ENCODE measurements at places on chromosomes 6 and 20.

- no peak for DNase-seq
Observed at GRCh38 chr20:63461104-63461763, 11.2 kb downstream of the KCNQ2 start.

DNA sequence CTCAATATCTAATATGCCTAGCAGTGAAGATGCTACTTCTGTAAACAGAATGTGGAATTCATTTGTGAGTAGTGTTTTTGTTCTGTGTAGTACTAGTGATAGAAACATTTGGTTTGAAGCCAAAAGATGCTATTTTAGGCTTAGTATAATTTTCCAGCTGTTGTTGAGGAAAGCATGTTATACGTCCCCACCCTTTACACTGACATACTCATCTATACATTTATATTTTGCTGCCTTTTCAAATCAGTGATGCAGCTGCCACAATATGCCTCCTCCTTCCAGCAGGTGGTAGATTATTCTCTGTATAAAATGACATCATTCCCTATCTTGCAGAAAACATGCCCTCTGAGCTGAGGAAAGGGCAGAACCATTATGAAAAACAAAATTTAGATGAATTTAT lies 1217.6 kb upstream of the GJE1 start:
- DNase-seq, result peak; percentile 93

DNA sequence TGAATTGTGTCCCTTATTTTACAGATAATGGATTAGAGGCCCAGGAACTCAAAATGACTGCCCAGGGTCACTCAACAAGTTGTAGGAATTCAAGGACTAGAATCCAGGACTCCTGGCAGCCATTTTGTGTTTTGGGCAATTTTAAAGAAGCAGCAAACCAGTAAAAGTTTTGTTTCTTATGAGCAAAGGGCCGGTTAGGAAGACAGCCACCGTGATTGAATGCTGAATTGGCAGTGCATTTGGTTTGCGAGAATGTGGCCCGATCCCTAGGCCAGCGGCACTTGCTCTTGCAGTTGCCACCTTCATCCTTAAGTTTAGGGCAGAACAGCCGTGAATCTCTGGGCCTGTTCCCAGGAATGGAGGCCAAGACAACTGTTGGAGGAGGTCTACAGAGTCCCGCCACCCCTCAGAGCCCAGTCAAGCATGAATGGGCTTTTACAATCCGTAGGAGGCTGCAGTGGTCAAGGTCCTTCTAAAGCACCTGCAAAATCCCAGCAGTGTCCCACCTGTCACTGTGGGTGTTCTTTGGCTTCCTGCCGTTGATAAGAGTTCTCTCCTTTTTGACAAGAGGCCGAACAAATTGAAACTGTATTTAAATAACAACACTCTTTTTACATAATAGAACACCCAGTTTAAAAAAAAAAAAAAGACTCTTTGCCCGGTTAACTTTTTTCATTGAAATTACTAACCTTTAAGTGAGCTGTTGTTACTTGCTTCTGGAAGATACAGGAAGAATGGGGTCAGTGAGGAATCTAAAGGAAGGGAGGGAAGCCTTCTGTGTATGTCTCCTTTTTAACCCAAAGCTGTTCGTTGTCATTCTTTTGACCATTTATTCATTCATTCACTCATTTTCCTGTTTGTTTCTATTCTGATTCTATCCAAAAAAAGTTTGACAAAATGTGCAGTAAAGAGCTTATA lies 68.7 kb downstream of the PHACTR2 start:
- DNase-seq, result peak; percentile 2

DNA sequence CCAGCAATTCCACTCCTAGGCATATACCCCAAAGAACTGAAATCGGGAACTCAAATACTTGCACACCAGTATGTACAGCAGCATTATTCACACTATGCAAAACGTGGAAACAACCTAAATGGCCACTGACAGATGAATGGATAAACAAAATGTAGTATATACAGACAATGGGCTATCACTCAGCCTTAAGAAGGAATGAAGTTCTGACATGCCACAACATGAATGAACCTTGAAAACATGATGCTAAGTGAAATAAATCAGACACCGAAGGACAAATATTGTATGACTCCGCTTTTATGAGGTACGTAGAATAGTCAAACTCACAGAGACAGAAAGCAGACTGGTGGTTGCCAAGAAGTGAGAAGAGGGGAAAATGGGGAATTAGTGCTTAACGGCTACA lies 59.1 kb upstream of the CCN6 start:
- no peak for DNase-seq

GRCh38 chr6:30463651-30464618 lies 25.4 kb upstream of the HLA-E start:
- DNase-seq, result no peak

GRCh38 chr6:1316489-1316971 lies 4.6 kb downstream of the FOXQ1 start:
- no peak for DNase-seq

- no peak for DNase-seq
Observed at GRCh38 chr20:49282584-49283171, 4.8 kb upstream of the ZNFX1 start.

- DNase-seq, result no peak
Observed at GRCh38 chr20:20405623-20406022, 37.7 kb downstream of the INSM1 start.

- no peak for DNase-seq
Observed at GRCh38 chr20:57402206-57403125, 11.3 kb downstream of the RBM38 start.

DNA sequence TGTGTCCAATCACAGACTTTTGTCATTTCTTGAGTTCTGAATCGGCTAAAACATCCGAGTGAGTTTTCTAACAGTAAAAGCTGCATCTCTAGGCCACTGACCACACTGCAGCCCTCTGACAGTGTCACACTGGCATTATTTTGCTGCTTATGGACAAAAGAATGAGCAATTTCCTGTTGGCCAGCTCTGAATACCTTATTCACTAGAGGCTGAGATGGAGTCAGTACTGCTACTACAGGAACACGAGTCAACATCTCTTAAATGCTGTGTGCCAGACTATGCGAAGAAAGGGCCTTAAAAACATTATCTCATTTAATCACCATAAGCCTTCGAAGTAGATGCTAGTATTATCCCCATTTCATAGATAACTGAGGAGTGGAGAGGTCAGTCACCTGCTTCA lies 42.5 kb upstream of the IPCEF1 start:
- DNase-seq, result no peak

DNA sequence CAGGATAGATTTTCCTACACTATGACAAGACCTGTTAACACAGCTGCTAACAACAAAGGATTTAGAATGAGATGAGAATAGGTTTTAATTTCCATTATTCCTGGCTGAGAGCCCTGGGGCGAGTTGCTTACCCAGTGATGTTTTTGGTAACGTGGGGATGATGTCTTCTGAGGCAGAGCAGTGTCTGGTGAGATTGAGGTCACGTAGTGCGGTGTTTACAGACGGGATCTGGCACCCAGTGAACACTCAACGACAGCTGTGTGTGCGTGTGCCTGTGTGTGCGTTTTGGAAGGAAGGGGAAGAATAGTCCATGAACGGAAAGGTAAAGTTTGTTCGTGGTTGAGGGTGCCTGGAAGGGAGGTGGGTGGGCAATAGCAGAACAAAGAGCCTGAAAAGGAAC lies 384.7 kb downstream of the C6orf118 start:
- no peak for DNase-seq

DNA sequence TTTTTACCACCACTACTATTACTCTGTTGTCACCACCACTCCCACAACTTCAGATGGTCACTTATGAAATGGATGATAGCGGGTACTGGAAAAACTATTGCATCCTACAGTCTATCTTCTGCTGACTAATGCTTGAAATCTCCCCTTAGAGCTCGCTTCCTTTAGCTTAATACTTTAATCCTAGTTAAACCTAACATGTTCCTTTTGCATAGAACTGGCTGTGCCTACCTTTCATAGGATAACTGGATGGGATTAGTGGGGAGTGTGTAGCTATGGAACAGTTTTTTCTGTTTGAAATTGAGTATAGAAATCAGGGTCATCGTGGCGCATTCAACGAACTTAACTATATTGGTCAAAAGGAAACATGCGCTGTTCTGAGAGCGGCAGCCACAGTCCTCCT lies 294.7 kb downstream of the FARS2 start:
- DNase-seq, result no peak

GRCh38 chr6:144336900-144337299 lies 51.8 kb downstream of the UTRN start:
- DNase-seq, result no peak

DNA sequence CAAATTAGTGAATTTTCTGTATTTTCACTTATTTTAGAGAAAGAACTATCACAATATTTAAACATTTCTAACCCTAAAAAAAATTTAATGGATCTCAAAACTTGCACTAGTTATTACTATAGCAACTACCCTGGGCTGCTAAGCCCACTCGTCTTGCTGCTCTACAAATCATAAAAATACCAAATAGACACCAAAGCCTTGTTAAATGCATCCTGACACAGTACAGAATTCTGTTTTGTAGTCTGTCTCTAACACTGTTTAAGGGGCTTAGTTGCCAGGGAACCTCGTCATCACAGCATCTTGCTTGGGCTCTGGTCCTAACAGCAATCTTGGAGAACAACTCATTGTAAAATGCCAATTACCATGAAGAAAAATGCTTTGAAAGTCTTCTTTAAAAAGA lies 56.9 kb upstream of the MBOAT1 start:
- DNase-seq, result no peak

DNA sequence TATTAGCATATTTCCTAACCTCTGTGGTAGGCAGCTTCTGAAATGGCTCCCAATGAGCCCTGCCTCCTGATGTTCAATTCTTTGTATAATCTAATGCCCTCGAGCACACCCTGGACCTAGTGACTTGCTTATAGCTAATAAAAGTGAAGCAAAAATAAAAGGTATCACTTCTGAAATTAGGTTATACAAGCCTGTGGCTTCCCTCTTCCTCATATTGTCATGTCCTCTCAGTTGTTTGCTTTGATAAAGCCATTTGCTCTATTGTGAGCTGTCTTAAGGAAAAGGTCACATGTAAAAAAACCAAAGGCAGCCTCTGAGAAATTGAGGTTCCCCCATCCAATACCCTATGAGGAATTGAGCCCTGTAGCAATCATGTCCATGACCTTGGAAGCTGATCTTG lies 442.1 kb upstream of the ADGRB3 start:
- no peak for DNase-seq
